ENCODE measurements at places on chromosomes 1 and 21.
A peak's percentile ranks its signal among the peaks of the same experiment; 100 is the strongest.

GRCh38 chr1:189619682-189620332, 857.9 kb downstream of the BRINP3 start:
- no peak for DNase-seq

DNA sequence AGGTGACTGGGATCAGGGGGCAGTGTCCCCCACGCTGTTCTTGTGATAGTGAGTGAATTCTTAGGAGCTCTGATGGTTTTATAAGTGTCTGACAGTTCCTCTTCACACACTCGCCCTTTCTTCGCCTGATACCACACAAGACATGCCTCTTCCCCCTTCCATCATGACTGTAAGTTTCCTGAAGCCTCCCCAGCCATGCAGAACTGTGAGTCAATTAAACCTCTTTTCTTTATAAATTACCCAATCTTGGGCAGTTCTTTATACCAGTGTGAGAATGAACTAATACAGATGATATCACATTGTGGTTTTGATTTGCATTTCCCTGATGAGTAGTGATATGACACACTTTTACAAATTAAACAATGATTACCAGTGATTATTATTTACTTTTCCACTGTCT, 229.9 kb downstream of the AKT3 start:
- no peak for DNase-seq

DNA sequence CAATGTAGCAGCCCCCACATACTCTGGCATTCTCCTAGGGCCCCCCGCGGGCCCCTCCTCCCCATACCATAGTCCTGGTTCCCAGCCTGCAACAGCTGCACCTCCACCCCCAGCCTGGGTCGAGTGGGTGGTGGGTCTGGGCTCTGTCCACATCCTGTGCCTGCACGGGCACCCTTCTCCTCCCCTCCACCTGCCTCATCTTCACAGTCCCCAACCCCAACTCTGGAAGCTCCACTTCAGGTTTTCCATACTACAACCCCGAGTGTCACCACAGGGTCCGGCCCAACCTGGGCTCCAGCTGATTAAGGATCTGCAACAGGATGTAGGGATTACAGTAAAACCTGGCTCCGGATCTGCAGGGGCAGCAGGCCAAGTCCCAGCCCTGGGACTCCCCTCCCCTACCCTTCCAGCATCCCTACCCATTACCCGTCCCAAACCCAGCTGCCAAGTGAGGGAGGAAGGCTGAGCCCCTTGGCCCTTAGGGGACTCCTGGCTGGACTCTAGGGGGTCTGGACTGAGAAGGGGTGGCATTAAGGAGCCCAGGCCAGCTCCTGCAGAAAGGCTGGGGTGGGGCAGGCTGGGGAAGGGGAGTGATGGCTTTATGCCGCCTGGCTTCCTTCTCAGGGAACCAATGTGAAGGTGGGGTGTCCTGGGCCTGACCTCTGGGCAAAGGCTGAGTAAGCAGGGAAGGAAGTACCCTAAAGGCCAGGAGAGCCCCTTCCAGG, 116.8 kb downstream of the CASZ1 start:
- no peak for DNase-seq

DNA sequence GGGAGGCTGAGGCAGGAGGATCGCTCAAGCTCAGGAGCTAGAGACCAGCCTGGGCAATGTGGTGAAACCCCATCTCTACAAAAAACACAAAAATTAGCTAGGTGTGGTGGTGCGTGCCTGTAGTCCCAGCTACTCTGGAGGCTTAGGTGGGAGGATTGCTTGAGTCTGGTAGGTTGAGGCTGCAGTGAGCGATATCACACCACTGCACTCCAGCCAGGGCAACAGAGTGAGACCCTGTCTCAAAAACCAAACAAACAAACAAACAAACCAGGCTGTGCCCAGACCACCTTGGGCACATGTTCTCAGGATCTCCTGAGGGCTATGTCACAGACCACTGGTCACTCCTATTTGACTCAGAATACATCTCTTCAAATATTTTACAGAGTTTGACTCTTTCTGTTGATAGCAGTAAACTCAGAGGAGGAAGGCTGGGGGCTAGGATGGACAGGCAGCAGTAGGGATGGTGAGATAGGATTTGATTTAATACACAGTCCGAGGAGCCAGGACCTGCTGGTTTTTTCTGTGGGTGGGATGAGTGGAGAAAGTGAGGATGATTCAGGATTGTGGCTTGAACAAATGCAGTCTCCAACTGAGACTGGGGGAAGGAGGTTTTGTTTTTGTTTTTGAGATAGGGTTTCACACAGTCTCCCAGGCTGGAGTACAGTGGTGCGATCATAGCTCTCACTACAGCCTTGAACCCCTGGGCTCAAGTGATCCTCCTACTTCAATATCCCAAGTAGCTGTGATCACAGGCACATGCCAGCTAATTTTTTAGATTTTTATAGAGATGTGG, 46.5 kb downstream of the OLFML3 start:
- no peak for DNase-seq

DNA sequence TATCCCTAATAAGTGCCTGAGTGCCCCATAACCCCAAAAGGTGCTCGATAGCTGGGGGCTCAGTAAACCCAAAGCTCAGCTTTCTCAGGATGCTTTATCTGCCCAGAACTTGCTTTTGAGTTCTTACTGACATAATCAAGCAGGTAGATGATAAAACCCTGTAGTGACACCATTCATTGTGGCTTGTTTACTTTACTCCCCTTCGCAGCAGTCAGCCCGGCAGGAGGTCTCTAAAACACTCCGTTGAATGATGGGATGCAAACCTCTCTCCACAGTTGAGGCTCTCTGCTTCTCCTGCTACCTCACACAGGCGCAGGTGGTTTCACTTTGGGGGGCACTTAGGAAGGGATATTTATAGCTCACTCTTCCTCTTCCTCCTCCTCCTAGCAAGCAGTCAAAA, 349.4 kb downstream of the HLX start:
- no peak for DNase-seq

- DNase-seq: no peak
These were observed 559.8 kb downstream of the NPHP4 start for GRCh38 chr1:5432436-5432835.

DNA sequence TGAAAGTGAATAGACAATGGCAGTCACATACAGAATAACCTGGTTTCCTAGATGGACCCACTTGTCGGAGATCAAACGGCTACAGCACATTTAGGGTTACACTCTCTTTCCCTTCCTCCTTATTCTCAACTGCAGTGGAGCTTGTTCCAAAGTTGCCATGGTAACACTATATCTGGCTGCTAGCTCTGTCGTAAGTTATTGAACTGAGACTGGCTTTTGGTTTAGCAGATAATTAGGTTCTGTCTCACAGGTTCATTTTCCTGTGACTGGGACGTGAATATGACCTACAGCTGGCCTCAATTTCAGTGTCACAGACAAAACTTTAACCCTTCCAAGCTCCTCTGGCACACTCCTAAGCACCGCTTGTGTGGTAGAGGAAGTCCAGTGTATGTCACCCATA, 875.8 kb downstream of the USP25 start:
- DNase-seq: no peak

DNA sequence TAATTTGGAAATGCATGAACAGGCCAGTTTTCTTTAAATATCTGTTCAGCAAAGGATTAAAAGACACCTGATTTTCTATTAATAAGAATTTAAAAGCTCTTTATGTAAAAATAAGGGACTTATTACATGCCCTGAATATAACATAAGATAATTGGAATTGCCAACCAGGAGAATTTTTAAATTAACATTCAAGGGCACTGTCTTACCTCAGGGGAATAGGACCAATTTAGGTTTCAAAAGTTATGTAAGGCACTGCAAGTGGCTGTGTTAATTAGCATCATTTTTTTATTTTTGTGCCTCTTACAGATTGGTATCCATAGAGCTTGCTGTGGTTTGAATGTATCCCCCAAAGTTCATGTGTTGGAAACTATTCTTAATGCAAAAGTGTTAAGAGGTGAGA, 1.3 kb upstream of the NEK2 start:
- no peak for DNase-seq

DNA sequence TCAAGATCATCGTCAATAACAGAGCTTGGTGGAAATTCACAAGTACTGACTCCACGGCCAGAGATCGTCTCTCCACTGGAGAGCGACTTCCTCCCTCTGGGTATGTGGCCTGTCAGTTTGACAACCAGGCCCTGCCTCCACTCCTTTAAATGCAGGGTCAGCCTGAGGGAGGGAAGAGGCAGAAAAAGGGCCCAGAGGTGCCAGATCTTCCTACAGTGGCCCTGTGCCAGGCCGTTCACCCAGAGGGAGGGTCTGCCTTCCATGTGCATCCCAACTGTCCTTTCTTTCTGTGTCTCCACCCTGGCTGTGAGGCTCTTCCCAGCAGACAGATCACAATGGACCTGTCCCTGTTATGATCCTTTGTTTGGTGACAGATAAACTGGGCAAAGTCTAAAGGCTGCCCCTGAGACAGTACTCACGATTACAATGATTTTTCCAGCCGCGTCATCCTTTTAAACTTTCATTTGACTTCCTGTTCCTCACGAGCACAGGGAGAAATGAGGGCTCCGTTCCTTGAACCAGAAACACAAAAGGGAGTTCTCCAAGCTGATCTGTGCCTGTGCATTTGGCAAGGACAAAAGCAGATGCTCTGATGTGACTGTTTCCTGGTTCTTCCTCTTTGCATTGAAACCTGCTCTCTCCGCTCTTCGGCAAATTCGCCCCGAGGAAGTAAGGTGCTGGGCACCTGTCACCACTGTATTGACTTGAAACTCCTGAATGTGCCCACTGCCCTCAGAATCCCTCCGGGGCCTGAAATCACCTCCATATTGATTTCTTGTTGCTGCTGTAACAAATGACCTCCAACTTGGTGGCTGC, 126.7 kb downstream of the PGBD5 start:
- DNase-seq: no peak

DNA sequence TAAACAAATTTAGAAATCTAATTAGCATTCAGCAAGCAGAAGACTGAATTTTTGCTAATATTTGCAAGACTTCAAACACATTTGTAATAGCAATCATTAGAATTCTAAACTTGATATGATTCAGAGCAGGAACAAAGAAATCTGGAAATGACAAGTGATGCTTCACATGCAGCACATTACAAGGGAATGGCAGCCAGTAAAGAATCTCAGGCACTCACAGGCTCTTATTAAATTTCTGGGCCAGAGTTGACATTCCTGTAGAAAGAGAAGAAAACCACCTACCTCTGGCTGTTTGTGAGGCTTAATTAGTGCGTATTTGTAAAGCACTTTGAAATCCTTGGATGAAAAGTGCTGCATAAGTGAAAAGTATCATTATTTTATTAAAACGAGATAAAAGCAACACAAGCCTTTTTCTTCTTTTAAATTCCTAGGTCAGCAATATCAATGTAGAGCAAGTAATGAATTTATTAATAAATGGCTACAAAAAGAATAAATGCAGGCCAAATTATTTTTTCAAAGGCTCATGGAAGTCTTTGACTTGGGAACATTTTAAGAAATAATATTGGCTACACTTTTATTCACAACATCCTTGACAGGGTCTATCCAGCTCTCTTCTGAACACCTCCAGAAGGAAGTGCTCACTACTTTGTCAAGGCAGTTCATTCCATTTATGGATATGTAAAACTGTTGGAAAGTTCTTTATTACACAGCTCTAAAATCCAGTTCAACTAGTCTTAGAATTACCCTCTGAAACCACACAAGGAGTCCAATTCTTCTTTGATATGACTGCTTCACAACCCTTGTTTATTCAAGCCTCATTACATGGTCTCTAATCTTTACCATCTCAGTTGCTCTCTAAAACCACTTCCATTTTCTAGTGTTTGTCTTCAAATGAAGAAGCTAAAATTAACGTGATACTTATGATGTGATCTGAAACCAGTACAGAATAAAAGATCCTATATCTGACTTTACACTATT, 32.1 kb upstream of the SCYL3 start:
- DNase-seq: no peak

- no peak for DNase-seq
These were observed 272.9 kb upstream of the TMEM51 start for GRCh38 chr1:14880456-14881316.

DNA sequence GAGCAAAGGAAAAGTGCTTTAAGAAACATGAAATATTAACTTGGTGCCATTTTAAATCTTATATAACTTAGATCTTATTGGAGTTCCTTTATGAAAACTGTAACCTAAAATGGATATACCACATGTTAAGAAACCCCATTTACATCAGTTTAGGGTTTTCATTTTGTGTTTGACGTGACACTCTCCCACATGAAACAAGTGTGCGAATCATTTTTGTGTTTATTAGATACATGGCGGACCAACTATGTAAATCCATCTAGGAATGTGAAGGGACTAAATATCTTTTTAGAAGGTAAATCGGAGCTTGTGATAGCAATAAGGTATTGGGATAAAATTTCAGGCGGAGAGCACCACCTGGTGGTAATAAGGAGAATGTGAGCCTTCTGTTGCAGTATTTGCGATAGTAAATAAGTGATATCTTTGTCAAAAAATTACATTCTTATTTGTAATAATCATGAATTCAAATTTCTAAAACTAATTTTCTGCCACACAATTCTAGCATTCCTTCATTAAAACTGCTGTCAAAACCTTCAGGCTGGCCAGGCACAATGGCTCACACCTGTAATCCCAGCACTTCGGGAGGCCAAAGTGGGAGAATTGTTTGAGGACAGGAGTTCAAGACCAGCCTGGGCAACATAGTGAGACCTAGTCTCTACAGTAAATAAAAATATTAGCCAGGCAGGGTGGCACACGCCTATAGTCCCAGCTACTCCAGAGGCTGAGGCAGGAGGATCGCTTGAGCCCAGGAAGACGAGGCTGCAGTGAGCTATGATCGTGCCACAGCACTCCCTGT, 31.3 kb downstream of the SMAP2 start:
- no peak for DNase-seq

DNA sequence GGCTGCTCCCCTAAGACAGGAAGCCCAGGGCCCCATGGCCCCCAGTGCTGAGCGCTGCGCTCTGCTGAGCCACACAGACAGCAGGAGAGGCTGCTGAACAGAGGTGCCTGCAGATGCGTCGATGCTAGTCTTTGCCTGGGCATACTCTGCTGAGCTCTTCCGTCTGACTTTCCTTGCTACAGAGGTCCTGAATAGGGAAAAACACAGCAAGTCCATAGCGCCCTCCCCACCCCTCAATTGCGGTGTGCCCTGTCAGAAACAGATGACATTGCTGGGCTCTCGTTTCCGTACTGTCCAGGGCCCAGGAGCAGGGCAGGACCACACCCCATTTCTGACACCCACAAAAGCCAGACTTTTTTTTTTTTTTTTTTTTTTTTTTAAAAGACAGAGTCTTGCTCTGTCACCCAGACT, 252.5 kb downstream of the SDCCAG8 start:
- no peak for DNase-seq

GRCh38 chr1:35315649-35316048, 47.1 kb downstream of the ZMYM4 start:
- DNase-seq: no peak

DNA sequence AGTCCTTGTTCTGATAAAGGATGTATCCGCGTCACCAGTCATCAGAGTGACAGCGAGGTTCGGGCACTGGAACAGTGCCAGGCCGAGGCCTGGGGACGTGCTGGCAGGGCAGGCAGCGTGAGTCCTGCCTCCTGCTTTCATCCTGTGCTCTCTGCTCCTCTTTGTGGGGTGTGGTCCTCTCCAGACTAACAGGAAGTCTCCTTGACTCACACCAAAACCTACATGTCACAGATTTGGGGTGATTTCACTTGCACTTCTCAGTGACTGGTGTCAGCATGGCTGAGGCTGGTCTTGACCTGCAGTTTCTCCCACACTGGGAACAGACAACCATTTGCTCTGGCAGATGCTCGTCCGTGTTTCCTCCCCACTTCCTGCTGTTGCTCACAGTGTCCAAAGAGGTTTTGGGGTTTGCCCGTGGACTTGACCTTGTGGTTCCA, 8.8 kb upstream of the NLRP3 start:
- peak; percentile 36 for DNase-seq

GRCh38 chr1:229070168-229070567, 200.7 kb upstream of the RAB4A start:
- no peak for DNase-seq

GRCh38 chr1:155329980-155330598, 9.4 kb downstream of the RUSC1 start:
- no peak for DNase-seq
